ENCODE measurements at places on chromosomes 2 and 18.

DNA sequence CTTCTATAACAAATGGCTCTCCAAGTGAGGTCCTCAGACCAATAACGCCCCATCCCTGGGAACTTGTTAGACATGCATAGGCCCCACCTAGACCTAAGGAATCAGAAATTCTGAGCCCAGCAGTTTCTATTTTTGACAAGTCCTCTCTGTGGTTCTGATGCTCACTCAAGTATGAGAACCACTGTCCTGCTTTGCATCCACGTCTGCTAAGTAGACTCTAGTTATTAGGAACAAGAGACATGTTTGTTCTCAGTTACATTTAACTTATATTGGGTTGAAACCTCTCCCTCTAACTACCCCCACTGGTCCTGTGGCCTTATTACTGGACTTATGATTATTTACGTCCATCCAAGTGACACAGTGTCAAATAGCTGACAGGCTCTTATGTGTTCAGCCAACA, 70.3 kb downstream of the TMEM17 start:
- DNase-seq: no peak

DNA sequence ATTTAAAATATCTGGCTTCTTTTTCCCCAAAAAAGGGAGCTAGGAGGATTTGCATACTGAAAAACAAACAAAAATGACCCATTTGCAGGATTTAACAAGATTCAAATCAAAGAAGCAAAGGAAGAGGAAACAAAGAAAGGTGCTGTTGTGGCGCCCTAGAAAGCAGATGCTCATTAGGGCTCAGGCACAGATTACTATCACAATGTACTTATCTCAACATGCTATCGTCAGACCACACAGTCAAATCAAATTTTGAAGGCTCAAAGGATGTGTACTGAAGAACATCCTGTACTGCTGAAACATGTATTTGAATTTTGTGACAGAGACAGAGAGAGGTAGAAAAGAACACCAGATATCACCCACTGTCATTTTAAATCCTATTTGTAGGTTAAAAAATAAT, 10.9 kb downstream of the RBMS1 start:
- DNase-seq: no peak

DNA sequence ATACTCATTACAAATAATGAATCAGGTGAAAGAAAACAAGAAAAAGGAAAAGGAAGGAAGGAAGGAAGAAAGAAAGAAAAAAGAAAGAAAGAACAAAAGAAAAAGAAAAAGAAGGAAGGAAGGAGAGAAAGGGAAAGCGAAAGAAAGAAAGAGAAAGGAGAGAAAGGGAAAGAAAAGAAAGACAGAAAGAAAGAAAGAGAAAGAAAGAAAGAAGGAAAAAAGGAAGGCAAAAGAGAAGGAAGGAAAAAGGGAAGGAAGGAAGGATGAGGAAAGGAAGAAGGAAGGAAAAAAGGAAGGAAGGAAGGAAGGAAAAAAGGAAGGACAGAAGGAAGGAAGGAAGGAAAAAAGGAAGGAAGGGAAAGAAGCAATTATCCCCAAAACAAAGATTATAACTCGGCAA, 1460.4 kb upstream of the PIK3C3 start:
- DNase-seq: no peak

- DNase-seq: no peak
Observed at GRCh38 chr2:161017780-161018470, 142.3 kb upstream of the TANK start.

GRCh38 chr2:24457696-24458386, 33.2 kb upstream of the NCOA1 start:
- DNase-seq: no peak

GRCh38 chr2:95047629-95048510, 22.4 kb downstream of the MAL start:
- no peak for DNase-seq

- DNase-seq: peak; percentile 94
Observed at GRCh38 chr18:3816610-3817363, 366.8 kb downstream of the TGIF1 start.

DNA sequence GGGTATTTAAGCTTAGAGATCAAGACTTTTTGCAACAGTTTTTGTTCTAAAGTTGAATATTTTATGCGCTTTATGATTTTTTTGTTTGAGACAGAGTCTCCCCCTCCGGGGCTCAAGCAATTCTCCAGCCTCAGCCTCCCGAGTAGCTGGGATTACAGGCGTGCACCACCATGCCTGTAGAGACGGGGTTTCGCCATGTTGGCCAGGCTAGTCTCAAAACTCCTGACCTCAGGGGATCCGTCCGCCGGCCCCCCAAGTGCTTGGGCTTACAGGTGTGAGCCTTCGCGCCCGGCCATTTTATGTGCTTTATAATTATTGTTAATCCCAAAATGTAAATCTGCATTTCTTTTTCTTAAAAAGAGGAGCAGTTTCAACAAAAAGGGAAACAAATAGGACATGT, 29.0 kb downstream of the TBR1 start:
- DNase-seq: no peak

DNA sequence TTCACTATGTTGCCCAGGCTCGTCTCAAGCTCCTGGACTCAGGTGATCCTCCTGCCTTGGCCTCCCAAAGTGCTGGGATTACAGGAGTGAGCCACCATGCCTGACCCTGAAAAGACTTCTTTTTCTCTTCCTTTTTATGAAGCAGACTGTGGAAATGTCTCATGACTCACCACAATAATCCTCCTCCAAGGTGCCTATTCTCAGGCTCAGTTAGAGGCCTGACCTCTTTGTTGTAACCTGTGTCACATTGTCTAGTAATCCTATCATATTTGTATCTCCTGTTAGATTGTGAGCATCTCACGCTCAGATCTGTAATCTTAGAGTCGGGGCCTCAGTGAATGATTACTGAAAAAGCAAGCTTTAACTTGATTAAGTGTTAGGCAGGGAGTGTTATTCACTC, 18.3 kb upstream of the TAF4B start:
- DNase-seq: no peak

- no peak for DNase-seq
Observed at GRCh38 chr2:188412190-188412589, 120.5 kb downstream of the GULP1 start.

- DNase-seq: no peak
Observed at GRCh38 chr2:120472891-120473309, 127.0 kb downstream of the INHBB start.

- no peak for DNase-seq
Observed at GRCh38 chr2:206798000-206798399, 32.6 kb downstream of the FASTKD2 start.

DNA sequence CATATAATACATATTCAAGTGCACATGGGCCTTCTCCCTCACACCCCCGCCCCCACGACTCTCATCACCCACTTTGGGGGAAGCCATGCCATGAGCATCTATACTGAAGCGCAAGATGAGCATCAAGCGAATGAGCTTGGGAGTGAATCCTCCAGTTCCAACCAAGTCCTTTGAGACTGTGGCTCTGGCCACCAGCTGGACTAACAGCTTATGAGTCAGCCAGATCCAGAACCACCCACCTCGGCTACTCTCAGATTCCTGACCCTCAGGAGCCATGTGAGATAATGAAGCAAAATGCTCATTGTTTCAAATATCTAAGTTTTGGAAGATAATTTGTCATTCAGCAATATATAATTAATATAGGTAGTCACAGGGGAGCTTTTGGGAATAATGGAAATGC, 22.2 kb upstream of the IL1RL1 start:
- DNase-seq: no peak

GRCh38 chr2:229665158-229665557, 49.2 kb downstream of the DNER start:
- no peak for DNase-seq

- DNase-seq: no peak
Observed at GRCh38 chr18:67926929-67927864, 410.7 kb upstream of the DSEL start.

GRCh38 chr2:172377408-172377807, 50.0 kb upstream of the ITGA6 start:
- DNase-seq: no peak

DNA sequence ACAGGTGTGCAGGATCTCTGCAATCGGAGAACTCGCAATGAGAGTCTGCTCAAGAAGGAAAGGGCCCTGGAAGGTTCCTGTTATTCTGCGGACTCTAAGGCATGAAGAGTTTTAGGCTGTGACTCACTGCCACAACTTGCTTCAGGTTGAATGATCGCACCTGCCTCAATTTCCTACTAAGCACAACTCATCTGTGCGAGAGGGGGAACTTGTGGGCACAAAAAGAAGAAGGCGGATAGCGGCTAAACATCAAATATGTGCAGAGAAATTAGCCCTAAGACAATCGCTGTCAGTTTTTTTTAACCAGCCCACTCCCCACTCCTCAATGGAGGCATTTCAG, 14.0 kb upstream of the CREG2 start:
- no peak for DNase-seq

- DNase-seq: no peak
Observed at GRCh38 chr18:61607867-61608266, 274.6 kb downstream of the CDH20 start.

DNA sequence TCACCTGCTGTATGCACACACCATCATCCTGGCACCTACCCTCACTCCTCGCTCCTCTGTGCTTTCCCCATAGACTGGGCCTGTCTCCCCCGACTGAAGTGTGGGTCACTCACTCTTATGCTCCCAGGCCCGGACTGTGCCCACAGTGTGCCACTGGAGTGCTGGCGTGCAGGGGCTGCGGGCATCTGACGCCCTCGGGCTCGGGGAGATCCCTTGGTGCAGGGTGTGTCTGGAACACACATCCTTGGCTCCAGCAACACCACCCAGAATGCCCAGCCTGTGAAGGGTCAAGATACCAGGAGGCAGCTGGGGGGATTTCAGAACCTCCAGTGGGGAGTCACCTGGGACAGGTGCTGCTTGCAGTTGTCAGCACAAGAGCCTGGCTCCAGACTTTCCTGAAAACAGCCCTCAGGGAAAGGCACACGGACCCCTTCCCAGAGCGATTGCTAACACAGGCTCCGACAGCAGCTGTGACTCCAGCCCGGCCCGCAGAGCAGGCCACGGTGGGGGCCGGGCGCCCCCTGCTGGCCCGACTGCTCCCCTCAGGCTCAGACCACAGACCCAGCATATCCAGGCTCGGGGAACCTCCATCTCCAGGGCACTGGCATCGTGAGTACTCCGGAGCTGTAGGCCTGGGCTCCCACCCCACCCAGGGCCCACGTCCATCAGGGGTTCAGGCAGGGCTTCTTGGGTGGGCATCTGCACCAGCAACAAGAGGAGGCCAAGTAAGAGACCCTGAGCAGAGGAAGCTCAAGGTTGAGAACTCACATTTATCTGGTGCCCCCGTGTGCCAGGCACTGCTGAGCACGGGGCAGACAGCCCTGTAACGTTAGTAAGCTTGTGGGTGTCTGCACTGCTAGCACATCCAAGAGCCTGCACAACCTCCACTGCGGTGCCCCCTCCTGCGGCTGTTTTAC, 8.6 kb downstream of the HS1BP3 start:
- no peak for DNase-seq

DNA sequence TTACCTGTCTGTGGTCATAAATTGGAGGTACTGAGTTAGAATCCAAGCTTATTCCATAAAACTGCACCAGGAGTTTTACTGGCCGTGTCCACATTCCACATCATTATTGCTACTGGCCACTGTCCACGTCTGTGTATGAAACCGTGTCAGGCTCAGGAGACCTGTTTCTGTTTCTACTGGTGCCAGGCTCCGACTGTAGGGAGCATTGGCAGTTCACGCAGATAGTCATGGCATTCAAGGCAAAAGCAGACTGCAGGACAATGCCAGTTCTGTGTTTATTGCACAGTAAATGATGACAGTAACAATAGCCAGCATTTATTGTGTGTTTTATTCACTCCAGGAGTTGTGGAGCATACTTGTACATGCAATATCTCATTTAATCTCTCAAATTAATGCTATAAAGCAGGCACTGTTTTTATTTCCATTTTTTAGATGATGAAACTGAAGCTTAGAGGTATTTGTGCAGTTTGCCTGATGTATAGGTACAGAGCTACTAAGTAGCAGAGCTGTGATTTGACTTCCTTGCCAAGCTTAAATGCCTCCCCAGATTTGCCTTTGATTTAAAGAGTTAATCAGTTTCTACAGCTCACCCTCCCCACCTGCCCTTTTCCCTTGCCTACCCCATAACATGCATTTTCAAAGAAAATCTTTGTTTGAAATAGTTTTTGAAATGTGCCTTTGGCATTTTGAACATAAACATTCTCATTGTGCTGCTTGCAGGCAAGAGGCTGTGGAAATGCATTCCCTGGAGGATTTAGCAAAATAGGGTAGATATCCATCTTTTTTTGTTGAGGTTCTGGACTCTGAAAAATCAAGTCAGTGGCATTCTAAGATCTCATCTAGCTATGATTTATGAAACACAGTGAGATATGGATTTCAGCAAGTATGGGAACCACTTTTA, 55.5 kb downstream of the MAP4K4 start:
- no peak for DNase-seq

DNA sequence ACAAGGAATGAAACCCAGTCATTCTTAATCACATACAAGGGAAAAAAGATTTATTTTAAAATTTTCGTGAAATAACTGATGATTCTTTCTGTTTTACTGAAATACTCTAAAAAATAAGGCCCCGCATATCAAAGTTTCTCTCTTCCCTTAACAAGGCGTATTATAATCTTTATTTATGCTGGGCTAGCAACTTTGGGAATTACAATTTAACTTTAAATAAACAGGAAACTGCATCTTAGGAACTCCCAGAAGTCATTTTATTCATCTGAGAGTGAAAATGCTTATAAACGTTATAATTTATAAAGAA, 166.7 kb downstream of the TCF4 start:
- no peak for DNase-seq

GRCh38 chr2:127183771-127184170, 36.3 kb downstream of the CYP27C1 start:
- no peak for DNase-seq

DNA sequence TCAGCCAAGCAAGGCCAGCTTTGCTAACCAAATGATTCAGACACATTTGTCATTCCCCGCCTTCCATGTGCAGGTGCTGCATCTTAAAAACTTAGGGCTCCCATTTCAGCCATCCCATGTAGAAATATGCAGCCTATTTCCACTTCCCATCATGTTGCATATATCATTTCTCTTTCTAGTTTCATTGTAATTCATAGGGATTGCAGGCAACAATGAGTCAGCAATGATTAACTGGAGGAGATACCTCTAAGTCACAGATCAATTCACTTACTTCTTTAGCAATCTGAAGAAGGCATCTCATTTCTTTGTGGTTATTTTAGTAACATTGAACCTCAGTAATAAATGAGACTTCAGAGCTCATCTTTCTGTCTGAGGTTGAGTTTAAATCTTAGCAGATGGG, 276.1 kb upstream of the PKDCC start:
- no peak for DNase-seq

- no peak for DNase-seq
Observed at GRCh38 chr2:33645861-33646260, 46.8 kb upstream of the FAM98A start.

- no peak for DNase-seq
Observed at GRCh38 chr2:58852905-58853304, 611.8 kb upstream of the FANCL start.

- DNase-seq: no peak
Observed at GRCh38 chr18:34084635-34085034, 140.1 kb downstream of the NOL4 start.

GRCh38 chr2:25331686-25332365, 9.9 kb downstream of the DNMT3A start:
- no peak for DNase-seq

GRCh38 chr2:168490015-168490874, 34.2 kb downstream of the CERS6 start:
- no peak for DNase-seq

- no peak for DNase-seq
Observed at GRCh38 chr2:182404092-182404491, 22.7 kb downstream of the PDE1A start.
